ENCODE measurements at places on chromosomes 7 and 10.

DNA sequence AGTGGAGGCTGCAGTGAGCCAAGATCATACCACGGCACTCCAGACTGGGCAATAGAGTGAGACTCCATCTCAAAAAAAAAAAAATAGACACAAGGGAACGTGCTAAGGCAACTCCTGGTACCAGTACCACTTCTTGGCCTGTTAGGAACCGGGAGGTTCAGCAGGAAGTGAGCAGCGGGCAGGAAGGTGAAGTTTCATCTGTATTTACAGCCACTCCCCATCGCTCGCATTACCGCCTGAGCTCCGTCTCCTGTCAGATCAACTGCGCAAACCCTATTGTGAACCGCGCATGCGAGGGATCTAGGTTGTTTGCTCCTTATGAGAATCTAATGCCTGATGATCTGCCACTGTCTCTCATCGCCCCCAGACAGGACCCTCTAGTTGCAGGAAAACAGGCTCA, 69.9 kb upstream of the FOXK1 start:
- no peak for DNase-seq

- DNase-seq, result no peak
Measured at GRCh38 chr10:71268247-71268691, 50.8 kb upstream of the SLC29A3 start.

- no peak for DNase-seq
Measured at GRCh38 chr7:1413936-1414639, 45.2 kb downstream of the MICALL2 start.

DNA sequence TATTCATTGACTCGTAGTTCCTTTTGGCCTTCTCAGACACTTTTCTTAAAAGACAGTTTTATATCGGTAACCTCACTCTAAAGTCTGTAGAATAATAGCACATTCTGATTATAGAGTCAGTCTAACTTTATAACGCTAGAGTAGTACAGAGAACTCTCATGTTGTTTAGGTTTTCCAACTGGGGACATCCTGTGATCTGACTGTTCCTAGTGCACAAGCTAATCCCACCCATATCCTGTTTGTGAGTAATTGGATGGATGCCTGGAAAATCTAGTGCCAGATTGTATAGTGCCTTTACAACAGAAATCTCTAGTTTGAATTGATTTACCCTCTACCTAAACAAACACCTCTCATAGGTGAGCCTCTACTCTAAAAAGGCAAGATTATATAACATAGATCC, 107.4 kb downstream of the ZEB1 start:
- DNase-seq, result no peak

DNA sequence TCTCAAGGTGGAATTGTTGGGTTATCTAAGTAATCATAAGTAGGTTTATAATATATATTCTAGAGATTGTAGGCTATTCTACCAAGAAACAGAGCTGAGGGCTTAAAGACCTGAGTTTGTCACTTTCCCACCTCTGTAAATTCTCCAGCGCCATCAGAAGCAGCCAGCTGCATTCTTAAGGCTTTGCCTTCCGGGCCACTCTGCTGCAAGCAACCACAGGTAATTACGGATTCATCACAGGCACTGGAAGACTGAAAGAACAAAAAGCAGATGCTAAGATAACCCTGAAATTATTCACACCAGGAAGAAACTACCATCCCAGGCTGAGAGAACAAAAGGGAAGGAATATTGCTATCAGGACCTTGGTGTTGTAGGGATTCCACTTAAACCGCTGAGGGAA, 137.8 kb upstream of the JCAD start:
- DNase-seq, result no peak

Data from GOT3 (cell line).